ENCODE measurements at places on chromosomes 7 and 10.

DNA sequence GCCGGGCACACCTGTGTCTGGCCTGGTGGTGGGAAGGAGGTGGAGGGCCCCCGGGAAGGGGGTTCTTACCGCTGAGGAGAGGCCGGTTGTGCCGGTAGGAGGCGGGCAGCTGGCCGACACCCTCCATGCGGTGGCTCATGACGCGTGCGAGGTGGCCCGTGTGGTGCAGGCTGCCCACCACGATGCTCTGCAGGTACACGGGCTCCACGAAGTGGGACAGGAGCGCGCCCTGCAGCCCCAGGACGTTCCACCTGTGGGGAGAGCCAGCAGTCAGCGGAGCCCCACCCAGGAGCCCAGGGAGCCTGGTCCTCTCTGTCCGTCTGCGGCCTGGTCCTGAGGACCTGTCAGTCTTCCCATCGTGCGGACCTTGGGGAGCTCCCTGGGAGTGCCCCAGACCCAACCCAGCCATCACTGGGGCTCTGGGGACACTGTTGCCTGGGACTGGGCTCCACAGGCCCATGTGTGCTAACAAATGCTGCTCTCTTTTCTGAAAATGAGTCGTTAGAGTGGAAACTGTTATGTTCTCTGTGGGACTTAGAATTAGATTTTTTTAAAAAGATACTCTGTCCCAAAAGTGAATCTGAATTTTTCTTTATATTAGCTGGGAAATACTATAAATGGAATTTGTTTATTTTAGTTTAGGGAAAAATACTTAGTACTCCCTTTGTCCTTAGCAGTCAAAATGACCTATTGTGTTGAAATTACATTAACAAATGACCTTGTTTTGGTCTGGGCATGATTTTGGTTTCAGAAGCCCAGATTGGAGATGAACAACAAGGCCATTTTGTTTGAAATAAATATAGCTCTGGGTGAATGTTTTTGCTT, 143.9 kb downstream of the WDR37 start:
- no peak for DNase-seq

DNA sequence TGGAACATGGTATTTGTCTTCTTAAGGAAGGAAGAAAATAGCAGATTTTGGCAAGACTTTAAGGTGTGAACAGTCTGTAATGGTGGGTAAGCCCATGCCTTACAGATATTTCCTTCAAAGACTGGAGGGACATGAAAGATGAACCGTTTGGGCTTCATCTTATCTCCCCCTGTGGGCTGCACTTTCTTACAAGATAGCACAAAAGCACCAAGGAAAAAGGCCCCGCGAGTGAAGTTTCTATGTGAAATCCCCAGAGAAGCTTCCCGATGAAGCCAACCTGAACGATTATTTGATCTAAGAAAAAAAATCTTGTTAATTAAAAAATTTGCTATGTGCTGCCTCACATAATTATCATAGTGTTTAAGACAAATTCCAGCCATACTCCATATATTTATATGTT, 91.5 kb downstream of the NRP1 start:
- no peak for DNase-seq

DNA sequence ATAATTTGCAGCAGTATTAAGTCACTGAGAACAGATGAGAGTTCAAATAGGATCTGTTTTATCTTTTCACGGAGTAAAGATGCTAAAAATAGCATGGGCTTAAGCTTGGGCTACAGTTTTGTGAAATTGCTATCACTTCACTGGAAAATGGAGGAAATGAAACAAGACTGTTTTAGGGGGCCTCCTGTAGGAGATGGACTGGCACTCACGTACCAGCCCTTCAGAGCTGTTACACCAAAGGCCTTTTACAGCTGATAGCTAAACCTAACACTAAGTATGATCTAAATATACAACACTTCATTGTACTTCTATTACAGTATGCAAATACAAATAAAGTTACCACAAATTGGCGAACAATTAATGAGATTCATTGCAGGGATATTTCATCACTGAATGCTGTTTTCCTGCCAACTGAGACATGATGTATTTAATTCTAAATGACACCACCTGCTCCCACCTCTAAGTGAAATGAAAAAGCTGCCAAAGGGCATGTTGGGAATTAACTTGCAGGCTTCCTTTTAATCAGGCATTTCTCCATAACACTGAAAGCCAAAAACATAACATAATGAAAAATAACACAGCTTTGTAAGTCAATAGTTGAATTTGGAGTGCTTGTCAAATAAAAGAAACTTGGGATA, 304.5 kb upstream of the LRRN3 start:
- no peak for DNase-seq

GRCh38 chr7:35248576-35249536, 5.0 kb downstream of the TBX20 start:
- no peak for DNase-seq

- DNase-seq, result no peak
These were observed 17.6 kb upstream of the ORC5 start for GRCh38 chr7:104225451-104225850.

DNA sequence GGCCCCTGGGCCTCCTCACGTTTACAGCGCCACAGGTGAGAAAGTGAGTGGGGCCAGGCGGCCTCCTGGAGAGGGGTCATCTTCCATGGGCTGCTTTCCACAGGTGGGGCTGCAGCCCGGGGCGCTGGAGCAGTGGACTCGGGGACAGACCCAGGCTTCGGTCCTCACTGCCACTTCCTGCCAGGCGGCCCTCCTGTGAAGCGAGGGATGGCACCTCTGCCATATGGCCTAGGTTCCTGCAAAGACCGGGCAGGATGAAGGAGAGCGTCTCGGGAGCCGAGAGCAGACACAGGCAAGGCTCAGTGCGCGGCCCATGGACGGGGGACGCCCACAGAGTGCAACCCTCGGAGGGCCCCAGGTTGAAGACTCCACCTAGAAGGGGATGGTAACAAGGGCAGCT, 106.8 kb downstream of the MAD1L1 start:
- no peak for DNase-seq

DNA sequence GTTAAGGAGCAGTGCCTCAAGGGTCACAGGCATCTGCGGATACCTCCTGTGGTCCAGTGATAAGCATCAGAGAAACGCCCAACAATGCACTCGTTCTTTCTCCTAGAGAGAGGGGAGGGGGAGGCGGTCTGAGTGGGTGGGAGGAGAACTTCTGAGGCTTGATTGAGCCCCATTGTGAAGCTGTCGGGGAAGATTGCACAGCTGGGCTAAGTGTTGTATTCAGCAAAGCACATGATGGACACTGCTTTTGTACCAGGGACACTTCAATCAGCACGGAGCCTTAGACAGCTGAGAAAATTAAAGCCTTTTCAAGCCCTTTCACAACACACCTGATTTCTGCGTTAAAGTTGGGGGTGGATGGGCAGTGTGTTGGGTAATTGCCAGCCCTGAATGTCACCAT, 230.3 kb upstream of the GHITM start:
- DNase-seq, result no peak

- no peak for DNase-seq
These were observed 548.8 kb upstream of the KCND2 start for GRCh38 chr7:119724041-119724792.

Data from CD4-positive, alpha-beta T cell treated with Interferon gamma for 1 hour (primary cell).